Activated CD8-positive, alpha-beta T cell treated with anti-CD3 and anti-CD28 coated beads, Interleukin-2, amount 10 ng/mL, durations not matched to agents 7 days and 5 days (primary cell): ENCODE measurements at places on chromosomes 6 and 20. TPM values are rescaled to one million over a fixed set of nuclear protein-coding genes. Genes with fewer than 3 reads are reported as not detected.

CST1 gene
- total RNA-seq = not detected

DNA sequence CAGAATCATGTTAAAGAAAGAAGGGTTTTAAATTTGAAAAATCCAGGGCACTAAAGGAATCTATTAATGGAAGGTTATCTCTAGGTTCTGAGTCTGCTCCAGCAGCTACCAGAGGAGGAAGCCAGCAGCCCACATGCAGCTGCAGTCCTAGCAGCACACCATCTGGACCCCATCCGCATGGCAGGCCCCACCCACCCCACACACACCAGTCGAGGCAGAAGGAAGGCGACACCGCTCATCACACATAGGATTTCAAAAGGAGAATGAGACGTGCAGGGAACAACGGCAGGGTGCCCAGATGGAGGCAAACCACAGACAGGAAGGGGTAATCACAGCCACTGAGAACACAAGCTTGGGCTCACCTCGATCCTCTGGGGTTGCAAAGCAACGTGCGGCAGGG, 78.9 kb downstream of the GINS1 start:
- no peaks in the 10 kb centered on the region for H3K36me3 ChIP-seq
- no peak overlapping the region for H3K27ac ChIP-seq
- no peak overlapping the region for H3K4me3 ChIP-seq
- peaks cover 20% of the 10 kb centered on the region for H3K4me1 ChIP-seq

DNA sequence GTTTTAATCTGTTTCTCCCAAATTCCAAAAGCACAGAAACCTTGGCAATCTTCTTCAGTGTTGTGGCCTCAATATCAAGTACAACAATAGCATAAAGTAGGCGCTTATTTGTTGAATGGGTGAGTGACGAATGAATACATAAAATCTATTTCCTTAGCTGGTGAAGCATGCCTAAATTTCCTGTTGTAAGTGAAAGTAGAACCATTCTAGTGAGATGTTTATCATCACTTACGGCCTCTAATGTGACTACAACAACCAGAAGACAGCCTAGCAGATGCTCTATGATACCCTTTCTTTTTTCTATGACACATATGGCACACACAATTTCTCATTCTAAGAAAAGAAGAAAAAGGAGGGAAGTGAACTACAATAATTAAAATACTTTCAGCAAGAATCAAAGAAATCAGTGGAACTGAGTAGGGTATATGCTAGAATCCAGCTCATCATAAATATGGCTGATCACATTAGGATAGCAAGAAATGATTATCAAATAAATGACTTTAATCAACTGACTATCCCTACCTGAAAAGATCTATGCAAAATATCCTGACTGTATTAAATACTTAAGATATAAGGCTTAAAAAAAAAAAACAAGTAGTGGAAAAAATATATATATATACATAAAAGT, 67.4 kb downstream of the BTBD9 start:
- H3K4me3 ChIP-seq = peak overlapping the region; percentile 50
- DNase-seq = no peak
- H3K36me3 ChIP-seq = peaks cover 3% of the 10 kb centered on the region
- H3K4me1 ChIP-seq = peaks cover 18% of the 10 kb centered on the region
- H3K27me3 ChIP-seq = no peaks in the 10 kb centered on the region

GRCh38 chr20:38304845-38305447, 990 bp downstream of the BPI start:
- H3K4me1 ChIP-seq = peaks cover 25% of the 10 kb centered on the region
- no peaks in the 10 kb centered on the region for H3K36me3 ChIP-seq
- no peak overlapping the region for H3K27ac ChIP-seq

GRCh38 chr6:13355999-13356785, 27.9 kb upstream of the TBC1D7 start:
- H3K4me3 ChIP-seq = peak overlapping the region; percentile 68
- peak overlapping the region; percentile 97 for H3K27ac ChIP-seq
- H3K27me3 ChIP-seq = no peaks in the 10 kb centered on the region
- peaks cover 15% of the 10 kb centered on the region for H3K36me3 ChIP-seq

GRCh38 chr6:14365393-14365792, 247.8 kb downstream of the CD83 start:
- H3K36me3 ChIP-seq = no peaks in the 10 kb centered on the region
- H3K27ac ChIP-seq = no peak overlapping the region
